ENCODE measurements at places on chromosomes 16 and 17.

GRCh38 chr16:31271621-31272190, 11.9 kb downstream of the ITGAM start:
- no peak for DNase-seq

GRCh38 chr16:24853830-24854229, 8.1 kb downstream of the SLC5A11 start:
- peak; percentile 2 for DNase-seq

- no peak for DNase-seq
Observed at GRCh38 chr16:8996891-8997290, 33.2 kb upstream of the USP7 start.

DNA sequence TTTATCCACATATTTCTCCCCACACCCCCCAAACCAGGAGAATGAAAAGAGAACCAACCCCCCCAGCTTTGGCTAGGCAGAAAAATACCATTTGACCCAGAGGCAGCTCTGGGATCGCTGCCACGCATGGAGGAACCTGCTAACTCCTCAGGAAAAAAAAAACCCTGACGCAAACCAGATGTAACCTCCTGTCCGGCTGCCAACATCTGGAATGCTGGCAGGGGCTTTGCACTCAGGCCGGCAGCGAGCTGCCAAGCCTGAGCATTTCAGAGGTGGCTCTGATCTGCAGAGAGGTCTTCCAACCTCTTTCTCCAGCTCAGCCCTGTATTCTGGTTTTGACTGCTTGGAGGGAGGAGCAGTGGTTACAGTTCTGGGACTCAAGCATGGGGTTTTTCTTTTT, 8.2 kb downstream of the IGFBP4 start:
- peak; percentile 88 for DNase-seq

GRCh38 chr16:15961571-15962090, 12.2 kb downstream of the ABCC1 start:
- no peak for DNase-seq

- no peak for DNase-seq
Observed at GRCh38 chr16:11784038-11784369, 13.1 kb downstream of the ZC3H7A start.

Data from stromal cell of bone marrow (primary cell).